CD4-positive, alpha-beta T cell treated with Interleukin-21 for 1 hour (primary cell): ENCODE measurements at places on chromosomes 16 and 17.

DNA sequence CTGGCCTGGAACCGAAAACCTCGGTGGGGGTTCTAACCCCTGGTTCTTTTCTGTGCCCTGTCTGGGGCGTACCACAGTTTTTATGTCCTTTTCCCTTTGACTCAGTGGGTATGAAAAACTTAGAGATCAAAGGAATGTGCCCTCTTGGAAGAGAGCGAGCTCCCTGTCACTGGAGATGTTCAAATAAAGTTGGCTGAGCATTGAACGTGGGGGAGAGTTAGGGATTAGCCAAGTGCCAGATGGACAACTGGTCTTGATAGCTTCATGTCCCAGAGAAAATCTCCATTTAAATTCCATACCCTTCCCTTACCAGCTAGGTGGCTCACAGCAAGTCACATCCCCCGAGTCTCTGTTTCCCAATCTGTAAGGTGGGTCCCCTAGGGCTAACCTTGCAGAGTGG, 9.5 kb downstream of the ADGRG1 start:
- DNase-seq, result no peak

- DNase-seq, result peak; percentile 22
These were observed 540 bp downstream of the PPP4C start for GRCh38 chr16:30076276-30076791.

DNA sequence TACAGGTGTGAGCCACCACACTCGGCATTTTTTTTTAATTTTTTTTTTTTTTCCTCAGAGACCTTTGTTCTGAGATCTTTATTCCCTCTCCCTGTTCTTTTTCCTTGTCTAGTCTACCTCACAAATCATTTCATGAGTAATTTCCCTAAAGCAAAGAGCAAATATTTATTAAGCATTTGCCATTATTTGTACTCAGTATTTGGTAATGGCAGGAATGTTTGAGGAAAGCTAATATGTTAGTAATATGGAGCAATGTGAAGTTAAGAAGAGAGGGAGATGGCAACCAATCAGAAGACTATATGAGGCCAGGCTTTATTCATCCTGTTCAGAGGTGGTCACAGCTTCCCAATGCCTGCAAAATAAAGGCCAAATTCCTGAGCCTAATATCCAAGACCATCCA, 13.3 kb downstream of the CENPV start:
- DNase-seq, result no peak

DNA sequence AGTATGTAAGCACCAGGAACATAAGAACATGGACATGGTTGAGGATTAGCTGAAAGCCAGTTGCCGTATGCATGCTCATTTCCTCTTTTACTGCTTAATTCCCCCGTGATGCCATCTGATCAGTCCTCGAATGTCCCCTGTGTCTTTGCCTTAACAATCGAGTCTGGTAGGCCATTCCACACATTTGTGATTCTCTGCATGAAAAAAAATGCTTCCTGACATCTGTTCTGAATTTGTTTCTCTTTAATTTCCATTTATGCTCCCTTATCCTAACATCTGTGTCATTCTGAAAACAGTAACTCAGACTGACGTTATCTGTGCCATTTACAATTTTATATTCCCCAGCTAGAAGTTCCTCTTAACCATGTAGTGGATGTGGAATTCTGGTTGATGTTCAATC, 158.2 kb upstream of the TOX3 start:
- DNase-seq, result no peak
